ENCODE measurements at places on chromosomes 6 and 20.

- no peak for DNase-seq
Observed at GRCh38 chr6:35267446-35267845, 7.9 kb downstream of the ZNF76 start.

DNA sequence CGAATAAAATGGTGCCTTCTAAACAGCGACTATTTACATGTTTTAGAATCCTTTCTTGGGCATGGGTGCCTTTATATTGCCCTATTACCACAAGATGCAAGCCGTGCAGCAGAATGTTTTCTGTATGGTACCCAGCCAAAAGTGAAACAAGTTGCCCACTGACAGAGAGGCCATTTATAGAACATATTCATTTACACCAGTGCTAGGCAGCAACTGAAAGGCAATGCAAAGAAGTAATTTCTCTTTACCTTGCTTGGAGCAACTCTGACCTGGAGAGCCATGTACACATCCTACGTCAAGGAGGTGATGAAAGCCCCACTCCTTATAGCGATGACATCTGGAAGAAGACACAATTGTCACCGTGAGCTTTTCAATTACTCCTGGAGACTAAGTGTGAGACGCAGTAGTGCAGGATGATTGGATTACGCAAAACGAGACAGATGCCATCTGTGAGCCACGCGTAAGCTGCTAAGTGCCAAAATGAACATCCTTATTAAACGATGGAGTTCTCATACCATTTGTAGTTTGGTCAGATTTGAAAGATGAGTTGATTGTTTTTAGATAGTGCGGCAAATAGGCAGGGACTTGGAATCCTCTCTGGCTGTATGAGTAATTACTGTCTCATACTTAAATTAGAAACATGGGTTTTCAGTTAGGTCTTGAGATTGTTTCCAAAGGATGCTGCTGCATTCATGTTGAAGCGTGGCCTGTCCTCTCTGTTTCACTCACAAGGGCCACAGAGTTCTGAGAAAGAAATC lies at the start of gene TMEM244:
TSS of gene TMEM244 (minus strand) at position 408 of the 758 bp plus-strand sequence. CDS start at position 281, 127 bp downstream.
- DNase-seq: no peak

DNA sequence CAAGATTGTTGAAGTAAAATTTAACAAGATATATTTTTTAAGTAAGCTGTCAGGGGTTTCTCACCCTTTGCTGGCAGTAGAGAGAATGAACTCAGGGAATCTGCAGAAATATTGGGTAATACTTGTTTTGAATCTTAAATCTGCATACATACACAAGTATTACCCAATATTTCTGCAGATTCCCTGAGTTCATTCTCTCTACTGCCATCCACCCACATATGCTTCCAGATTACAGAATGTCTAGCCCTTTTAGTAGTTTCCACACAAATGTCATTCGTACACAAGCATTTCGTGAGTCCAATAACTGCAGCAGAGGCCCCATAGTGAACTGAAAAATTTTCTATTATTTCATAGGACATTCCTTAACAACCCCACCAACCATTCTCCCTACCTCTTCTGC lies 69.6 kb upstream of the TNFRSF21 start:
- no peak for DNase-seq

GRCh38 chr20:37266940-37267666 lies 5.5 kb upstream of the GHRH start:
- no peak for DNase-seq

DNA sequence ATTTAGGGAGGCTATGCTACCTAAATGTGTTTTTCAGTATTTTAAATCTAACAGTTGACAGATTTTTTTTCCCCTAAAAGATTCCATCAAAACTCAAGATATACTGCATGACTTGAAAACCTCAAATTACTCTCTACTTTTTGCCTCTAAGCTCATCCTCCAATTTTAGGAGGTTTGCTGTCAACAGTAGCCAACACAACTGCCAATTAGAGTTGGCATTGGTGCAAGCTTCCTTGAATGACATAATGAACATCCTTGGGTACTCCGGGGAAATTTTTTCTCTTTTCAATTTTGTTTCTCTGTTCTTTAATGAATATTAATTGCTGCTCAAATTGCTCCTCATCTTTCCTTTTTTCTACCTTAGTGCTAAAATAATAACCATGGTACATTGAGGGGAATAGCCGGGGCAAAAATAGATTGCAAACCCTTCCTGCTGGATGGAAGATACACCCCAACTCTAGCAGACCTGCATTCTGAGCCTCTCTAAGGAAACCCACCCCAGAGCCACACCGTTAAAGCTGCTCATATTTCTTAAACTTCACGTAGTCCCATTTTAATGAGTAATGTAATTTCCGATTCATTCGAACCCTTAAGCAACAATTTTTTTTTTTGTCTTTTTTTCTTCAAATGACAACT lies 34.3 kb downstream of the SLC22A23 start:
- no peak for DNase-seq

DNA sequence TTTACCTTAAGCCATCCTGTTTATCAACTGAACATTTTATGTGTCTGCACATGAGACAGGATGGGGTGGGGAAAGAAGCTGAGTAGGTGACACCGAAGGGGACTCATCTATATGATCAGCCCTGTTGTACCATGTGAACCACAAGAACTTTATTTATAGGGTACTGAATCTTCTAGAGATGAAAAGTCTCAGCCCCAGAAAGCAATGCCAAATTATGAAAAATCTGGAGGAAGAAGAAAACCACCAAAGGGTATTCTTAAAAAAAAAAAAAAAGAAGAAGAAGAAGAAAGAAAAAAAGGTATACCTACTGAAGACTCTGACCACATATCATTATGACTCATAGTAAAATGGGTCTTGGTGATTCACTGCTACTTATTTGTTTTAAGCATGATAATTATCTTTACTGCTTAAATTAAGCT lies 39.8 kb upstream of the HBS1L start:
- no peak for DNase-seq

DNA sequence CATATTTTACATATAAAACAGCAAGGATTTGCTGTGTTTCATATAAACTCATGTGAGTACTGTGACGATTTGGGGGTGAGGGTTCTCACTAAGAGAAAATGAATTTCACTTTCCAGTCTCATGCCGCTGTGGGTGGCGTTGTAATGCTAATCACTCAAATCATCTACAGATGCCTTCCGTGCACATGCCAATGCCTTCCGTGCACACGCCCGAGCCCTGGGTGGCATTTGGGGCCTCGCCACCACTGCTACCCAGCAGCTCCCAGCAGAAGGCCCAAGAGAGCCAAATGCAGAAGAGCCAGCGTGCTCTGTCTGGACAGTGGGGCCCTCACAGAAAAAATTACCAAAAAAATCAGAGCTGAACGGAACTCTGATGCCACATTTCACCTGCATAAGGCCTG lies 53.7 kb downstream of the WDR27 start:
- no peak for DNase-seq

- DNase-seq: no peak
Observed at GRCh38 chr6:1739220-1739619, 129.5 kb downstream of the FOXC1 start.

GRCh38 chr20:37108676-37109075 lies 12.9 kb upstream of the RBL1 start:
- no peak for DNase-seq

DNA sequence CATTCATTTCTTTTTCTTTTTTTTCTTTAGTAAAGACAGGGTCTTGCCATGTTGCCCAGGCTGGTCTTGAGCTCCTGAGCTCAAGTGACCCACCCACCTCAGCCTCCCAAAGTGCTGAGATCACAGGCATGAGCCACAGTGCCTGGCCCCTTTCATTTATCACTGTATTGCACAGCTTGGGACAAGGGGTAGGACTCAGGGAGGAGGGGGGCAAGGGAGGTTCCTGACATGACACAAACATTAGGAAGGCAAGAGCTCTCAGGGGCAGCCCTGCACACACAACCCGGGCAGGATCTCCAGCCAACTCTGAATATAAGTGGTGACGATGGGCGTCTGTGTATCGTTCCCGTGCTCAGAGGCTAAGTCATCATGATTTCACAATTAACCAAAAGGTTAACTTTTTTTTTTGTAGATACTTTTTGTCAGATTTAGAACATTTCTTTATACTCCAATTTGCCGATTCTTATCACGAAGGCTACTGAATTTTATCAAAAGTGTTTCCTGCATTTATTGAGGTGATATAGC lies 19.9 kb downstream of the SLC2A4RG start:
- DNase-seq: no peak

- DNase-seq: no peak
Observed at GRCh38 chr6:117494694-117495318, 12.3 kb downstream of the DCBLD1 start.

DNA sequence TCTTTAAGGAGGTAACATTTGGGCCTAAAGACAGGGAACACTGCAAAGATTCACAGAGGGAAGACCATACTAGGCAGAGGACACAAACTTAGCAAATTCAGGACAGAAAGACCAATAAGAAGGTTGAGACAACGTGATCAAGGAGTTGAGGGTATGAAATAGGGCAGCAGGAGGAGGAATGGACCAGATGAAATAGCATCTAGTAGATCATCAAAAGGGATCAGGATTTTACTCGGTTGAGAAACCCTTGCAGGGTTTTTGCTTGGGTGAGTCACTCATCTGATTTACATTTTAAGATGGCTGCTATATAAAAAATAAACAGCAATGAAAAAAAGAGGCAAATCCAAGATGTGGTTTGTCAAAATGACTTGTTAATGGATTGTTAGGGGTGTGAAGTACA lies 4.7 kb downstream of the BCLAF1 start:
- no peak for DNase-seq

DNA sequence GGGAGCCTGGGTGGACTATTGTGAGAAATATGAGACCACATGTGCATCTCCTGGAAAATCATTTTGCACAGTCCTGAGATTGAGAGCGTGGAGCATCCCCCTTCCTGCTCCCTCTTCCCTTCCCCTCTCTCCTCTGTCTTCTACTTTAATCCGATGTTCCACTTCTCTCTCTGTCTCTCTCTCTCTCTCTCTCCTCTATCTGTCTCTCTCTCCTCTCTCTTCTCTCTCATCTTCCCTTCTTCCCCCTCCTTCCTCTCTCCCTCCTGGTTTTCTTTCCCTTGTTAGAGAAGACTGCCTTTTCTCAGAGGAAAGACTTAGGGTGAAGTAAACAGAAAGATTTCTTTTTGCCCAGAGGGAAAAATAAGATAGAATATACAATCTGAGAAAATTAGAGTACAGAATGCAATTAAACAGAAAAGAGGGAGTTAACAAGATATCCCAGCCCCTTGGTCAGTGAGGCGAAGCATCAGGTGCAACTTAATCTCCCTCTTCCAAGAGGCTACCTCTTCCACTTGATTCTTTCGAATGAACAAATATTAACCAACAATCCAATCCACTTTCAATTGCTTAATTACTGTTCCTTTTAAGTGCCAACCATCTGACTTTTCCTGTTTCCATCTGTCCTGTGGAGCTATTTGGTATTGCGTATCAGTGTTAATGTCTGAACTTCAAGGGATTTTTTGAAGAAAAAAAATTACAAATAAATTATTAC lies 14.6 kb downstream of the KHDC1 start:
- DNase-seq: no peak

DNA sequence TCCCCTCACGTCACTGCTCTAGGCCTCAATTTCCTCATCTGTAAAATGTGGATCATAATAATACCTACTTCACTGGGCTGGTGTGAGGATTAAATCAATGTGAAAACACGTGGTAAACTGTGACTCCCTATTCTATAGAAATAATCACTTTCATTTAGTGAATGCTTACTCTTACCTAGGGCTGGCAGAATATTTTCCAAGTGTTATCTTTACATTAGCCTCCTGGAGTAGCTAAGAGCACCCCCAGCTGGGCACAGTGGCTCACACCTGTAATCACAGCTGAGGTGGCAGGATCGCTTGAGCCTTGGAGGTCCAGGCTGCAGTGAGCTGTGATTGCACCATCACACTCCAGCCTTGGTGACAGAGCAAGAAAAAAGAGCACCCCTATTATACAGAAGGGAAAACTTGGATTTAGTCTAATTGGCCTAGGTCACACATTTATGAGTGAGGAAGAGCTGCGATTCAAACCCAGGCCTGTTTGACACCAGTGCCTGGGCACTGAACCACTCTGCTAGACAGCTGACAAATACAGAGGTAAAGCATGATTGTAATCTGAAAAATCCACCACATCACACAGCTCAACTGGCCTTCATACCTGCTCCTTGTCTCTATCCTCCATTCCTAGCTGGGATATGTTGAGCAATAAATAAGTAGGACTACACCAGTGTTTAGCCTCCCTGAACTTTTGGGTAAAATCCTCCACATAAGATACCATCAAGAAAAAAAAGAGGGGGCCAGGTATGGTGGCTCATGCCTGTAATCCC lies 1.4 kb upstream of the SNTA1 start:
- no peak for DNase-seq

GRCh38 chr6:14877758-14878157 lies 368.1 kb upstream of the JARID2 start:
- no peak for DNase-seq

- no peak for DNase-seq
Observed at GRCh38 chr6:93416571-93417420, 2.6 kb downstream of the EPHA7 start.

DNA sequence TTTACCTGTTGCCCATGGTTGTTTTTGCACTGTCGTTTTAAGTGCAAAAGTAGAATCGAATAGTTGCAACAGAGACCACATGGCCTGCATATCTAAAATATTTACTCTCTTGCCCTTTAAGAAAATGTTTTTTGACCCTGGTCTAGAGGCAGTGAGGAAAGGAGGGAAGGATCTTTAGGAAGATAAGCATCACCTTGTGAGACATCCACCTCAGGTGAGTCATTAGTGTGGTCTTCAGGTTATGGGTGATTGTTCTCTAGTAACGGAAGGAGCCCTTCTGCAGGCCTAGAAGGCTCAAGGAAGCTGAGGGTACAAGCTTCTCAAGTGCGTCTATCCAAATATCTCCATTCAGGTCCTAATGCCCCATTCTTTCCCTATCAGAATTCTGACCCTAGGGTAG lies 6.6 kb upstream of the RAB44 start:
- DNase-seq: no peak

- no peak for DNase-seq
Observed at GRCh38 chr6:29947077-29947980, 5.0 kb downstream of the HLA-A start.

DNA sequence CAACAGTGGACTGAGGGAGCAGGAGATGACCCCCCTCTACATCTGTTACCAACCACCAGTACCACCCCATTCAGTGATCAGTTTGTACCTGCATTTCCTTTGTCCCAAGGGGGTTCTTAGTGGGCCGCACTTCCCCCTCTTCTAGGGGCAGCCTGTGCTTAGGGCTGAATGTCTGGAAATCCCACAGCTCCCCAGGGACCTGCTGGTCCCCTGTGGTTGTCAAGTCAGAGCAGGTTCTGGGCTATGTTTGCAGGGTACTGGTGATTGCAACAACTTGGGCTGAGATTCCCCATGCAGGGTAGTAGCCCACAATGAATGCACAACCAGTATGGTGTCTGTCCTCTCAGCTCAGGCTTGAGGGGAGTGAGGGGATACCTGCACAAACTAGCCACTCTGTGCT lies 39.7 kb upstream of the COL10A1 start:
- peak; percentile 35 for DNase-seq

GRCh38 chr6:10163203-10163962 lies 251.5 kb downstream of the TFAP2A start:
- no peak for DNase-seq

Data from memory B cell (primary cell).